ENCODE measurements at places on chromosomes 2 and 18.

DNA sequence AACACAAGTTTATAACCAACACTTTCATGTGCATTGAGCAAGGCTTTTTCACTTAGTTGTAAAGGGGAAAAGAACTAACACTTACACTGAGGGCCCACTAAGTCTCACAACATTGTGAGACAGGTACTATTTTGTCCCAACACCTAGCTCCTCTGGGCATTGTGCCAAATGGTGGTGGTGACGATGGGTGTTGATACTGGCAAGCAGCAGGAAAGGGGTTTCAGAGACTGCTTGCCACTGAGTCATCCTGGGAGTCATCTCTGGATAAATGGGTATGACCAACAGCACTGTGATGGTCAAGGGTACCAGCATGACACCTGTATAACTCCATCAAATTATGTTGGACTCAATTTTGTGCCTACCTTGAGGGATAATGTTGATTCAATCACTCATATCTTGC lies 138.8 kb upstream of the ITGA6 start:
- no peak for DNase-seq

DNA sequence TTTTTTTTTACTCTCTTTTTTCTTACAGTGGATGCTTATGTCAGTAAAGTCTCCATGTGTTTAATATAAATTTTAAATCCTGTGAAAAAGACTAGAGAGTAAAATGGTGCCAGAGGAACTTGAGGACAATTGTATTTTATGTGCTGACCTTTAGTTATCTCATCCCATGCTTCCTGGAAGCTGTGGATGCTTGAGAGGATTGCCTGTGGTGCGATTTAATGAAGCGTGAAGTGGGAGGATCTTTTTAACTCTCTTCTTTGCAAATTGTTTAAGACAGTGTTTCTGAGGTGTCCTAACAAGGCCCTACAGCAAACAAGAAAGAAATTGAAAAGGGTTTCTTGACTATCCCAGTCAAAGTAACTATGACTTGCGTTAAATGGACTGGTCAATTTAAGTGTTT lies 84.2 kb downstream of the DTNA start:
- peak; percentile 39 for DNase-seq

- DNase-seq, result no peak
These were observed 300.9 kb upstream of the STON1 start for GRCh38 chr2:48229063-48229462.

DNA sequence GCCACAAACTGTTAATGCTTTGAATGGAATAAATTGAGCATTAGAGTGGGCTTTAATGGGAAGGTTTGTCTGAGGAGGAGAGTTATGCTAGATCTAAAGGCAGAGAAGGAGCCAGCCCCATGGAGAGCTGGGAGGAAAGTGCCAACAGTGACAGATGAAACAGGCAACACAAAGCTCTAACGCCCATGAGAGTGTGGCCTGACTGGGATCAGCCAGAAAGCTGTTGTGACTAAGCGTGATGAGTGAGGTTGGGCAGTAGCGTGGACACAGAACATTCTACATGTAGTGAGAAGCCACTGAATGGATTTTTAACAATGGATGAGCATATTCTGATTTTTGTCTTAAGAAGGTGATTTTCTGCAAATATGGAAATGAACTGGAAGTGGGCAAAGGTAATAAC lies 185.3 kb upstream of the SIX2 start:
- DNase-seq, result no peak

GRCh38 chr18:78790511-78790910 lies 189.1 kb upstream of the SALL3 start:
- DNase-seq, result no peak

- DNase-seq, result no peak
These were observed 44.5 kb downstream of the PKP4 start for GRCh38 chr2:158501301-158501700.

DNA sequence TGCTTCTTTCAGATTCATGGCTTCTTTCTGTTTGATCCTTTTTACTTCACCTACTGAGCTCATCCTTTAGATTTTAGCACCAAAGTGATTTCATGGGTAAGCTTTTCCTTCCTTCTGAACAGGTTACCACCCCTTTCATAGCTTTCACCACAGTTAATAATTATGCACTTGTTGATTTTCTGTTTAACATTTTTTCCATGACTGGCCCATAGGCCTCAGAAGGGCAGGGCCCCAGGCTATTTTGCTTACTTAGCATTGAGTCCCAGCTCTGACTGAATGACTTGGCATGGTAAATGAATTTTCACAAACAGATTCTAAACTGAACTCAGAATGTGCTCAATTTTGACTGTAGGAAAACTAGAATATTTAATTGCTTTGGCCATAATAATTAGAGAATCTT lies 177.0 kb downstream of the GCA start:
- DNase-seq, result no peak

GRCh38 chr18:77765468-77765867 lies 515.8 kb downstream of the GALR1 start:
- peak; percentile 15 for DNase-seq

DNA sequence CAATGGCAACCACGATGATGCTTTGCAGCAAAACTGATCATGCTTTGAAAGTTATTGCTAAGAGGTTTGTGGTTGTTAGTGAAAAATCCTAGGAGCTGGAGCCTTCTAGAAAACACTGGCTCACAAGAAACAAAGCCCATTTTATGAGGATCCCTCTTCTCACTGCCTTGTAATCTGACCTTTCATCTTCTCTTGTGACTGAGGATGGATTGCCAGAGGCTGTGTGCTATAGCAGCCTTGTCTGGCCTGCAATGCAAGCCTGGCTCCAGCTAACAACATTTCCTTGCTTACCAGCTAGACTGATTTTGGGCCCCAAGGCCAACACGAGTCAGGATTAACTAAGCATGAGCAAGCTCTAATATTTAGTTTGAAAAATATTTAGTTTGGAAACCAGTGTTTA lies 13.1 kb downstream of the PIEZO2 start:
- no peak for DNase-seq

GRCh38 chr2:213104092-213104902 lies 47.1 kb downstream of the IKZF2 start:
- DNase-seq, result no peak

GRCh38 chr2:39942950-39943349 lies 163.9 kb upstream of the THUMPD2 start:
- no peak for DNase-seq

All from right renal pelvis (tissue), 4 donors.